ENCODE measurements at places on chromosomes 2 and 18. TPM values are rescaled to one million over a fixed set of nuclear protein-coding genes. Genes with fewer than 3 reads are reported as not detected.
A peak's percentile ranks its signal among the peaks of the same experiment; 100 is the strongest.

DNA sequence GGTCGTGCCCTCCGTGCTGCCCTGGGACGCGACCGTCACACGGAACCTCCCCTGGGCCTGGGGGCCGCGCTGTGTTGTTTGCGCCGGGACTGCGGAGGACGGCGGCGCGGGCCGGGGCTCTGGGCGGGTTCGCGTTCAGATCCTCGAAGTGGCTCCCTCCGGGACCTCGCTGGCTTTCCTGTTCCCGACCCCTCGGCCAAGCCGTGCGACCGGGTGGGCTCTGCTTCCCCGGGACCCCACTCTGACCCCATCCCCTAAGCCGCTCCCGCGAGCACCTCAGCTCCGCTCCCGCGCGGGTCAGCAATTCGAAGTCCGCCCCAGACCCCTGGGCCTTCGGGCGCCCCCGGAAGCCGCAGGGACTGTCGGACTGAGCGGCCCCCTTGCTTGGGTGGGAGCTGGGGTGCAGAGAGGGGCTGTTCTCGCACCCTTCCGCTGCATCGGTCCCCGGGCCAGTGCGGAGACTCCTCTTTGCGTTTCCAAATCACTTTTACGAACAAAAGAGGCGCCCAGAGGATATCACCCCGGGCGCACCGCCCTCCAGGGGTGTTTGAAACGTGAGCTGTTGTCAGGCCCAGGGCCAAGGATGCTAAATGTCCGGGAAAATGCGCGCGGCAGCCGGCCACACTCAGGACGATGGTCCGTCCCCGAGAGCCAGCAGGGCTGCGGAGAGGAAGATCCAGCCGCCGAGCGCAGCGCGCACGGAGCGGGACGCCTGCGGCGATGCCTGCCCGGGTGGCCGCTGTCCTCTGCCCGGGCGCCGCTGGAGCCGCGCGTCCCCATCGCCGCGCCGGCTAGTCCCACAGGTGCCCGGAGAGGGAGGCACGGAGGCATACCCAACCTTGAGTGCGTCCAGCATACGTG lies 73.5 kb downstream of the ZCCHC2 start:
- no peak for DNase-seq
- H3K27ac ChIP-seq = no peak overlapping the region
- H3K36me3 ChIP-seq = no peaks in the 10 kb centered on the region
- no peaks in the 10 kb centered on the region for H3K4me1 ChIP-seq
- peaks cover 15% of the 10 kb centered on the region for H3K27me3 ChIP-seq
- peak overlapping the region; percentile 48 for H3K4me3 ChIP-seq

ACKR3 gene
- 23.6 TPM for total RNA-seq

DNA sequence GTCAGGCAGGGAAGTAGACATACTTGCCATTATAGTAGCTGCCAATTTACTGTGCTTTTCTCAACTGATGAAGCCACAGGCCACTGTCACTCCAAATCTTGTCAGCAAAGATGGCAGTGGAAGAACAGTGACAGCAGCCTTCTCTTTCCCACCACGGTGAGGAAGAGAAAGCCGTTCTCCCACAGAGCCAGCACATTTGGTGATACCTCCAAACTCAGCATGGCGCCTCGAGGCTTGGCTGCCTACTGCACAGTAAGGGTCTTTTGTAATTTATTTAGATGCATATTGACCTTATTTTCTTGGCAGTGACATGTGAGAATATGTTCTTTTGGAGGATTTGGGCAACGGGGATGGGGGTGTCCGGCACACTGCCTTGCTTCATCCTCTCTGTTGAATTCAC lies 117.2 kb upstream of the CDH20 start:
- H3K4me1 ChIP-seq = no peaks in the 10 kb centered on the region
- no peak overlapping the region for H3K4me3 ChIP-seq
- H3K36me3 ChIP-seq = no peaks in the 10 kb centered on the region
- DNase-seq = no peak
- H3K27me3 ChIP-seq = no peaks in the 10 kb centered on the region

OTOS gene
- not detected for total RNA-seq

- H3K27me3 ChIP-seq = no peaks in the 10 kb centered on the region
- DNase-seq = no peak
- H3K27ac ChIP-seq = no peak overlapping the region
- H3K4me3 ChIP-seq = no peak overlapping the region
- no peaks in the 10 kb centered on the region for H3K4me1 ChIP-seq
- H3K36me3 ChIP-seq = no peaks in the 10 kb centered on the region
Observed at GRCh38 chr2:156647377-156648010, 211.3 kb downstream of the GPD2 start.

DNA sequence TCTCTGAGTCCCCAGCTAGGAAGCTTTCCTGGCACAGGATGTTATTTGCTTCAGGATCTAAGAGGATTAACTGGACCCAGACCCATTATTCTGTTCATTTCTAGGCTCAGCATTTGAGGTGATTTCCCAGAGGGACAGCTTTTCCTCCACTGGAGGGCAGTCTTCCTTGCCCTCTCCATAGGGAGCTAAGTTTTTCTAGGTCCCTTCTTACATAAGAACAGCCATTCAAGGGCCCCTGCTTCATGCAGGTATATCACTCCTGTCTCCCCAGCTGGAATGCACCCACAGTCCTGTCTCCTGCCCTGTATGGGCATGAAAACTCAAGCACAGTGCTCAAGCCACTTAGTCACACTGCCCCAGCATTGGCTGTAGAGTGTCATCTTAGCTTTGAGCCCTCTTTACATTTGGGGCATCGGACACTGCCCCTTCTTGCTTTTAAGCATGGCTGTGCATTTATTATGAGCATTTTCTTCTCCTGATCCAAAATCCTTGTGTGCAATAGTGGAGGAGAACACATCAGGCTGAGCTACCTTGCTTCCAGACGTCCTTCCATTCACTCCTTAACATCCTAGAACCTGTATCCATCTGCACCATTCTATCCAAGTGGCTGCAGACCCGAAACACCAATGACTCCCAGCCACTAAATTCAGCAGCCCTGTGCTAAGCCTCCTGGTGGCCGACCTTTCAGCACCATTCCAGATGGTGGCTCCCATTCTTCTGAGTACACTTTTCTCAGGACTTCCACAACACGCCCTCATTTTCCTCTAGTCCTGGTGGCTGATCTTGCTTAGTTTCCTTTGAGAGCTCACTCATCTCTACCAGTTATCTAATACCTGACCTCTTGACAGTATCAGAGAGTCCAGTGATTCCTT lies 80.0 kb downstream of the COPS8 start:
- DNase-seq = no peak
- no peaks in the 10 kb centered on the region for H3K27me3 ChIP-seq
- H3K4me3 ChIP-seq = no peak overlapping the region
- no peaks in the 10 kb centered on the region for H3K4me1 ChIP-seq

- H3K4me3 ChIP-seq = no peak overlapping the region
- H3K36me3 ChIP-seq = no peaks in the 10 kb centered on the region
- H3K27ac ChIP-seq = no peak overlapping the region
- DNase-seq = no peak
- no peaks in the 10 kb centered on the region for H3K27me3 ChIP-seq
Observed at GRCh38 chr18:2559249-2559648, 12.1 kb downstream of the METTL4 start.

RAB27B gene
- 1.1 TPM for total RNA-seq

RANBP2 gene
- total RNA-seq = 131 TPM

GRCh38 chr2:27954221-27954673 lies 63.7 kb downstream of the BABAM2 start:
- peak overlapping the region; percentile 66 for H3K27ac ChIP-seq
- H3K36me3 ChIP-seq = no peaks in the 10 kb centered on the region
- H3K4me1 ChIP-seq = peaks cover 11% of the 10 kb centered on the region
- H3K27me3 ChIP-seq = no peaks in the 10 kb centered on the region
- DNase-seq = no peak
- no peak overlapping the region for H3K4me3 ChIP-seq

- H3K4me3 ChIP-seq = peak overlapping the region; percentile 98
- H3K4me1 ChIP-seq = no peaks in the 10 kb centered on the region
Observed at GRCh38 chr2:202237787-202238233, 587 bp downstream of the SUMO1 start.

- no peaks in the 10 kb centered on the region for H3K36me3 ChIP-seq
- no peaks in the 10 kb centered on the region for H3K27me3 ChIP-seq
- no peaks in the 10 kb centered on the region for H3K4me1 ChIP-seq
- no peak for DNase-seq
- H3K27ac ChIP-seq = no peak overlapping the region
- no peak overlapping the region for H3K4me3 ChIP-seq
Observed at GRCh38 chr2:203462308-203462707, 72.8 kb downstream of the RAPH1 start.

DNA sequence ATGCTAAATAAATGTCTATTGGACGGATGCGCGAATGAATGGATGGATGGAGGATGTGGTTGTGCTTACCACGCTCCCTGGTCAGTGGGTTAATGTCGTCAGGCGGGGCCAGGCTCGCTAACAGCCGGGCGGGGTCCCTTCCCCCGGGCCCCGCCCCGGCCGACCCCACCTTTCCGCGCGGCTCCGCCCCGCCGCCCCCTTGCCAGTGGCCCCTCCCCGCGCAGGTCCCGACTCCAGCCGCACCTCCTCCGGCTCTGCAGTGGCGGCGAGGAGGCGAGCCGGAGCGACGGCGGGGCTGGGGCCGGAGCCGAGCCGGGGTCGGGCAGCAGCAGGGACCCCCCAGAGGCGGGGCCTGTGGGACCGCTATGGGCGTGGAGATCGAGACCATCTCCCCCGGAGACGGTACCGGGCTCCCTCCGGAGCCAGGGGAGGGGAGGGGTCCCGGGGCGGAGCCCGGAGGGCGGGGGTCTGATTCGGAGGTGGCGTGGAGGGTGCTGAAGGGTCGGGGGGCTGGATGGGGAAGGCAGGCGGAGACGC lies at the start of gene FKBP1B:
Gene FKBP1B (plus strand): TSS at position 257 of the 537 bp plus-strand sequence. CDS start 109 bp downstream, at position 366.
- peak within 1 kb of the TSS; percentile 83 for H3K4me3 ChIP-seq
- no peaks in the 10 kb centered on the region for H3K27me3 ChIP-seq
- peak within 1 kb of the TSS; percentile 58 for H3K27ac ChIP-seq

DNA sequence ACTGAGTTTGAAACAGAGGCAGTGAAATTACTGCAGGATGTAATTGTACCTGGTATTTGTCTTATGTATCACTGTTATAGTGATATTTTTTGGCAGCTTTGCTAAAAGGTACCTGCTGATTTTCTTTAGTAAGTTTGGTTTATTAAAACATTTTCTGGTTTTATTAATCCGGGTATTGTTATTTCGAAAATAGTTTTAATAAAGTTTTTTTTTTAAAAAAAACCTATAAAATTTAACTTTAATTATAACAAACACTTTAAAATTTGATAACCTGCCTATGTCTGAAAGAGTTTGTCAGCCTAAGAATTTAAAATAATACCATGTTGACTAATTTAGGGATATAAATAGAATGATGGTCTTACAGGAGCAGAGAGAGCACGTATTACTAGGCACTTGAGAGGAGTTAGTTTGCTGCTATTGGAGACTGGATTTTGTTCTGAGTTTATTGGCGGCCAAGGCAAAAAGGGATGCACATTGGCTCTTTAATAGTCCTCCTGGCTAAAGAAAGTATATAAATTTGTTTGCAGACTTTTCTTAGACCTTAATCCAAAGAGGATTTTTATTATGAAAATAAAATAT lies 12.1 kb downstream of the EHBP1 start:
- no peaks in the 10 kb centered on the region for H3K36me3 ChIP-seq
- no peak for DNase-seq
- no peaks in the 10 kb centered on the region for H3K4me1 ChIP-seq

DNA sequence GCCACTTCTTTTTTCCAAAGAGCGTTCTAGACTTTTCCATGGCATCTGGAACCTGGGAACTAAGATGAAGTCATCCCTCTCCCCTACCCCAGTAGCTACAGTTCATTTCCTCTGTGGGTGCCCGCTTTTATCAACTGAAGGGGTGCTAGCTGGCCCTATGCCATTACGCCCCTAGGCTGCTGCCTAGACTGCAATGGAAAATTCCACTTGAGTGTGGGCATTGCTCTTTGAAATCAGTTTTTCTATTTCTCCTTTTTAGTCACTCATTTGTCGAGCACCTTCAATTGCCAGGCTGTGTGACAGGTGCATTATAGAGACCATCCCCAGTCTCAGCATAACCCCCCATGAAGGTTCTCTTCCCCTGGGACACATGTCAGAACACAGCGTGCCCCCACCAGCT lies 7.3 kb downstream of the TEX51 start:
- H3K27me3 ChIP-seq = no peaks in the 10 kb centered on the region
- no peaks in the 10 kb centered on the region for H3K36me3 ChIP-seq
- H3K27ac ChIP-seq = no peak overlapping the region
- no peak for DNase-seq

GRCh38 chr18:22504251-22505030 lies 86.7 kb upstream of the CTAGE1 start:
- DNase-seq = no peak
- H3K36me3 ChIP-seq = no peaks in the 10 kb centered on the region
- no peaks in the 10 kb centered on the region for H3K27me3 ChIP-seq
- no peak overlapping the region for H3K4me3 ChIP-seq
- no peak overlapping the region for H3K27ac ChIP-seq

DNA sequence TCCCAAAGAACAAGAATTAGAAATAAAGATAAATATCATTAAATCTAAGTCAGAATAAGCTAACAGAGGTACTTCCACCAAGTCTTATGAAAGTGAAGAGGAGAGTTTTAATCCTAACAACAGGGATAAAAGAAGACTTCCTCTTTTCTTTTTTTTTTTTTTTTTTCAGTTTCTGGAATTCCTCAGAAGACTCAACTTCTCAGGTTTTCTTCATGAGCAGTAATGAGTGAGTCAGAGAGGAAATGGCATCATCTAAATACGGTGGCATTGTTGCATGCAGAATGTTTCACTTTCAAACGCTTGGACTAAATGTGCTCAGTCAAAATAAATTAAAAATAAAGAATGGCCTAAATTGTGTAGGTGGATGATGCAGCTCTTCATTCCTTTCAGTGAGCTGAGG lies 45.6 kb upstream of the ARHGAP15 start:
- H3K27me3 ChIP-seq = no peaks in the 10 kb centered on the region
- H3K4me3 ChIP-seq = no peak overlapping the region
- no peaks in the 10 kb centered on the region for H3K36me3 ChIP-seq
- no peaks in the 10 kb centered on the region for H3K4me1 ChIP-seq

NTSR2 gene
- total RNA-seq = 0.32 TPM
